ENCODE measurements at places on chromosomes 13 and 19. TPM values are rescaled to one million over a fixed set of nuclear protein-coding genes. Genes with fewer than 3 reads are reported as not detected.

SERTM1 gene
- 0.28 TPM for polyA plus RNA-seq

ZNF568 gene
- polyA plus RNA-seq, result 22.9 TPM

ATP4B gene
- 0.44 TPM for polyA plus RNA-seq

KLK15 gene
- polyA plus RNA-seq, result not detected

ZNF583 gene
- polyA plus RNA-seq, result 9.6 TPM

SIGLEC12 gene
- 0.13 TPM for polyA plus RNA-seq

CD177 gene
- polyA plus RNA-seq, result not detected

POU4F1 gene
- 0.04 TPM for polyA plus RNA-seq

RGCC gene
- 8.0 TPM for polyA plus RNA-seq

PCDH17 gene
- polyA plus RNA-seq, result 17.0 TPM

KIRREL2 gene
- polyA plus RNA-seq, result 12.7 TPM

LMTK3 gene
- 3.5 TPM for polyA plus RNA-seq

CGB8 gene
- polyA plus RNA-seq, result not detected

PRRG2 gene
- polyA plus RNA-seq, result 7.7 TPM
